ENCODE measurements at places on chromosomes 2 and 18.
A peak's percentile ranks its signal among the peaks of the same experiment; 100 is the strongest.

DNA sequence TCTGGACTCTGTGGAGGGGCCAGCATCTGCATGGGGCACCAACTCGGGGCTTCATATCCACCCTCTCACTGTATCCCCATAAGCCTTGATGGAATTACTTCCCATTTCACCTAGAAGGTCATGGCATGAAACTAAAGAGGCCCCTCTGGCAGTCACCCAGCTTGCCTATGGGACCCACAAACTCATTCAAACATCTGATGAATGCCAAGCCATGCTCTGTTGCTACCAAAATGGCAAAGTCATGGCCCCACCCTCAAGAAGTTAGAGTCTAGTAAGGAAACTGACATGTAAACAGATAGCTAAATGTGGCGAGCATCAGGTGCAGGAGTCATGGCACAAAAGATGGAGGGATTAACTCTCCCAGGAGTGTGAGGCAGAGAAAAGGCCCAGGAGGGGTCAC, 14.5 kb downstream of the CYB5A start:
- no peak for DNase-seq

DNA sequence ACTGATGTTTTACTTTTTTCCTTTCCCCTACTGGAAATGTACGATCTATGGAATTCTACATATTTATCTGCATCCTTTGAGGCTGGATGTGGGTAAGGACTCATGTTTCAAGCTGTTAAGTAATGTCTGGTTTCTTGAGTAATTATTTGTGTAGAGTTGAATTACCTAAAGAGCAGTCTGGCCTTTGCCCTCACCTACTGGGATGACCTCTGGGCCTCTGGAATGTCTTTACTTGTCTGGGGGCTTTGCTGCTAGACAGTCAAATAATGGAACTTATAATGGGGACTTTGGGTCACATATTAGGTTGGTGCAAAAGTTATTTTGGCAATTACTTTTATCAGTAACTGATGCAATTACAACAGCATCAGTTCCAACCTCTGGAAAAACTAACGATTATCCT, 244.7 kb downstream of the CCDC178 start:
- DNase-seq: no peak

DNA sequence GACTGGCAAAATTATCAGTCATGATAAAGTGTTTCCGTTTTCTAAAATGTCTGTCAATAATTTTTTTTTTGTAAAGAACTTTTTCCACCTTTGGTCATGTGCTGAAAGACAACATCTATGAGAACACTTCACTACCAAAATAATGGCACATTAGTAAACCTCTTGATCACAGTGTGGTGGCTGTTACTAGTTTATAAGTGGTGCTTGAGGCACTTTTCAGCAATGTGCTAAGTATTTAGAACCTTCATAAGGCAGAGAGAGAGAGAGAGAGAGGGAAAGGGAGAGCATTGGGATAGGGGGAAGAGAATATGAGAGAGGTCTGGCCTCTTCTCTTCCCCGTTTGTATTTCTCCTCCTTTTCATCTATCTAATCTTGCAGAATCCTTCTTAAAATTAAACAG, 1.1 kb upstream of the NYAP2 start:
- no peak for DNase-seq

- no peak for DNase-seq
These were observed 94.2 kb upstream of the SLC39A10 start for GRCh38 chr2:195562570-195563566.

- no peak for DNase-seq
These were observed 14.7 kb upstream of the ERCC3 start for GRCh38 chr2:127308586-127309138.

GRCh38 chr2:159034713-159035112, 66.3 kb downstream of the TANC1 start:
- DNase-seq: no peak

DNA sequence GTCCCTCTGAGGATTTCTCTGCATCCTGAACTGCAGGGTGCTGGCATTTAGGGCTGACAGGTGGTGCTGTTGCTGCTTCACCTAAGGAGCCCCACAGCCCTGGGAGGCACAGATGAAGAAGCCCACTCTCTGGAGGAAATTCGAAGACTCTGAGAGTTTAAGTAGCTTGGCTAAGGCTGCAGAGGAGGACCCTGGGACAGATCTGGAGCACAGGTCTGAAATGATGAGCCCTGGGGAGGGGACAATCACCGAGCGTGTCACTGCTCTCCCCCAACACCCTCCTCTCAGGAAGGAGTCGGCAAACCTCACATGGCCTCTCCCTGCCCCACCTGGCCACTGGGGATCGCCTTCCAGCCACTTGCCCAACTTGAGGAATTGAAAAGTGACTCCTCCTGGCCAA, 18.6 kb downstream of the CYP27C1 start:
- DNase-seq: no peak

DNA sequence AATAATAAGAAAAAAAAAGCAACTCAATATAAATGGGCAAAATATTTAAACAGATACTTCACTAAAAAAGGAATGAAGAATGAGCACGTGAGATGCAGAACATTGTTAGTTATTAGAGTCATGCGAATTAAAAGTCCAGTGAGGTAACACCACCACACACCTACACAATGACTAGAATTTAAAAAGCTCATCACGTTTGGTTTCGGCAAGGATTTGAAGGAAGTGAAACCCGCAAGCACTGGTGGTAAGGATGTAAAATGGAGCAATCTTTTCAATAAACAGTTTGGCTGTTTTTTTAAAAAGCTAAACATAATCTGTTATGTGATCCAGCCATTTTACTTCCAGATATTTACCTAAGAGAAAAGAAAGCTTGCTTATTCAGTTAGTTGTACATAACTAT, 1181.6 kb upstream of the CELF4 start:
- DNase-seq: no peak

DNA sequence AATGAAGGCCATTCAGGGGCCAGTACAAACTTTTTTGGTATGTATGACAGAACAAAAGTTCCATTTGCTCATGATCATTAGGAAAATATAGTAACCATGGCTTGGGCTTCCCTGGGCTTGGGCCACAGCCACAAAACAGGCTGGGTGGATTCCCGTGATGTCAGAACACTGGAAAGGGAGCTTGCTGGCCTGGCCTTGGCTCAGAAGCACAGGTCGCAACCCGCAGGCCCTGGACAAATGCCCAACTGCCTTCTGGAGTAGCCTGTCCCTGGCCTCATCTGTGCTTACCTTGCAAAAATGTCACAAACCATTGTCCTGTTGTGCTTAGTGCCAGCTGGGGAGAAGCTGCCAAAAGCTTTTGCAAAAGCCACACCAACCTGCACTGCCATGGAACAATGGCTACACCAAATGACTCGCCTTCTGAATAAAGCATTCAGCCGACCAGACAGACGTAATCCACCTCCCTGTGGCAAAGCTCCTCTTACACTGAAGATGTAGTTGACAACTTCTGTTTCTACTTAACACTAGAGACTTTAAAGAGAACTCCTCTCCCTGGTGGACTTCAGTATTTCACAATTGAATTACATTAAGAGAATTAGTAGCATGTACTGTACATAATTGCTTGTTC, 125.5 kb downstream of the ANKRD44 start:
- no peak for DNase-seq

- no peak for DNase-seq
These were observed 177.2 kb downstream of the NEDD4L start for GRCh38 chr18:58221060-58221725.

DNA sequence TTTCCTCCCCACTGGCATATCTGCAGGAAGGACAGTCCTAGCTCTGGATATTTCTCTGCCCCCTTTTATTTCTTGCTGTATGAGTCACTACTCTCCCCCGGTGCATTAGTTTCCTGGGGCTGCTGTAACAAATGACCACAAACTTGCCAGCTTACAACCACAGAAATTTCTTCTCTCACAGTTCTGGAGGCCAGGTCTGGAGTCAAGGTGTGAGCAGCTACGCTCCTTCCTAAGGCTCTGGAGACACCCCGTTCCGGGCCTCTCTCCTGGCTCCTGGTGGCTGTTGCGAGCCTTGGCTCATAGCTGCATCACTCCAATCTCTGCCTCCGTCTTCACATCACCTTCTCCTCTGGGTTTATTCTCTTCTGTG, 34.1 kb downstream of the PTPRM start:
- DNase-seq: no peak

DNA sequence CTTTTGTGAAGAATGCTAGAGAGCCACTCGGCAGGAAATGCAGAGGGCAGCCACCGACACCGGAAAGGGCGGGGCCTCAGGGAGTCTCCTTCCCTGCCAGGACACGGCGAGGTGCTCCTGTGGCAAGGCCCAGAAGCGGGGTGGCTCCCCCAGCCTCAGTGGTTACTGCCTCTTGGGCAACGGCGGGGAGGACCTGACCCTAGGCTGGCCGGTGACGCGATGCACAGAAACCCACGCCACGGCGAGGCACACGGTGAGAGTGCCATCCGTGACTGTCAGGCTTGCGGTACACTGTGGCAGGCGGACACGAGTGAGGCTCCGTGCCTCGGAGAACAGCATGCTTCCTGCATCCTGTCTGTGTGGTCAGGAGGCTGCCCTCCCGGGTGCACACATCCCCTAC, 47.8 kb downstream of the ZAP70 start:
- DNase-seq: no peak

DNA sequence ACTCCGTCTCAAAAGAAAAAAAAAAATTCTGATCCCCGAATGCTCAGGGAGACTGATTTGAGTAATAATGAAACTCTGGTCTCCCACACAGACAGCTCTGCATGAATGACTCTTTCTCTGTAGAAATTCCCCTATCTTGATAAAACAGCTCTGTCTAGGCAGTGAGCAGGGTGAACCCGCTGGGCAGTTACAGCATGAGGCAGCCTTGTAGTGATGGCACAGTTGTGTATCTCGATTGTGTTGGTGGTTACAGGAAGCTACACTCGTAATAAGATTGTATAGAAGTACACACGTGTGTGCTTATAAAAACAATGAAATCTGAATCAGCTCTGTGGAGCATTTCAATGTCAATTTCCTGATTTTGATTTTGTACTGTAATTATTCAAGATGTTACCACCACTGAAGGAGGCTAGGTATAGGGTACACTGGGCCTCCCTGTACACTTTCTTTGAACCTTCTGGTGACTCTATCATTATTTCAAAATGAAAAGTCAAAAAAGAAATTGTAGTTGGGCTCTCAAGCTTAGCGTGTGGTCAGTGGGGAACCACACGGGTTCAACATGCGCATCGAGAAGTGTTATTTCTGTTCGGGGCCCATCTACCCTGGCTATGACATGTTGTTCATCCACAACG, 34.9 kb upstream of the ATP8B1 start:
- DNase-seq: peak; percentile 52

DNA sequence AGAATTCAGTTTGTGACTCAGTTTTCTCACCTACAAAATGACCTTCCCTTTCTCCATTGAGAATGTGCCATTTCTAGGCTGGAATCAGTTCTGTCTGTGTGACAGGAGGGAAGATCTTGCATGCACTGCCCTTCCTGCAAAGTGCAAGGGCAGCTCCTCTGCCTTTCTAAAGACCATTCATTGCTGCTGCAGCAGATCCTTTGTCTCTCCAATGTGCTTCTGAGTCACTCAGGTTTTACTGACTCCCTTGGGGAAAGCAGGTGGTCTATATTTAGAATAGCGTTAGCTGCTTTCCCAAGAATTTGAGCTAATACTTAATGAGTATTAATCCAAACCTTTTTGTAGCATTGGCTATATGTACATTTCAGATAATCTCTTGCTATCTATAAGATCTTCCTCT, 62.5 kb downstream of the DAW1 start:
- no peak for DNase-seq

GRCh38 chr2:7269106-7269643, 352.0 kb downstream of the RNF144A start:
- no peak for DNase-seq

DNA sequence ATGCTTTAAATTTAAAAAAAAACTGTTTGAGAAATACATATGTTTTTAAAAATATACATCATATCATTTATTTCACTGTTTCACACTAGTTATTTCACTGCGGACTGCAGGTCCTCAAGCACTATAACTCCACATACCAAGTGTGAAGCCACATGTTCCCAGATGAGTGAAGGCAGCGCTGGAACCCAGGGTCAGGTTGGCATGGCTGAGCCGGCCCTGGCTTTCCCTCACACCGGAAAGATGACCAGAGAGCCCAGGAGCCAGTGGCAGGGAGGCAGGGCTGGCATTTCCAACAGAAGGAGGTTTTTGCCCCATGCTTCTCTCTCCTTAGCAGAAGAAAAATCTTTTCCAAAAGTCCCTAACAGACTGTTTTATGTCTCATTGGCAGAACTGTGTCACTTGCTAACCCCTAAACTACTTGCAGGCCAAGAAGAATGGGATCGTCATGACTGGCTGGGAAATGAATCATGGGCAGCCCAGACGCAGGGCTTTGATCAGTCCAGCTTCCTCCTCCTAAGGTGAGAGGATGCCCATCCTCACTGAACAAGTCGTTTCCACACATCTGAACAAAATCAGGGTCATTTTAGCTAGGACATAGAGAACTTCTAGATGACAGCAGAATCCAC, 287.6 kb upstream of the HNRNPA3 start:
- DNase-seq: no peak

- no peak for DNase-seq
These were observed 129.5 kb upstream of the PELI1 start for GRCh38 chr2:64273524-64274398.

DNA sequence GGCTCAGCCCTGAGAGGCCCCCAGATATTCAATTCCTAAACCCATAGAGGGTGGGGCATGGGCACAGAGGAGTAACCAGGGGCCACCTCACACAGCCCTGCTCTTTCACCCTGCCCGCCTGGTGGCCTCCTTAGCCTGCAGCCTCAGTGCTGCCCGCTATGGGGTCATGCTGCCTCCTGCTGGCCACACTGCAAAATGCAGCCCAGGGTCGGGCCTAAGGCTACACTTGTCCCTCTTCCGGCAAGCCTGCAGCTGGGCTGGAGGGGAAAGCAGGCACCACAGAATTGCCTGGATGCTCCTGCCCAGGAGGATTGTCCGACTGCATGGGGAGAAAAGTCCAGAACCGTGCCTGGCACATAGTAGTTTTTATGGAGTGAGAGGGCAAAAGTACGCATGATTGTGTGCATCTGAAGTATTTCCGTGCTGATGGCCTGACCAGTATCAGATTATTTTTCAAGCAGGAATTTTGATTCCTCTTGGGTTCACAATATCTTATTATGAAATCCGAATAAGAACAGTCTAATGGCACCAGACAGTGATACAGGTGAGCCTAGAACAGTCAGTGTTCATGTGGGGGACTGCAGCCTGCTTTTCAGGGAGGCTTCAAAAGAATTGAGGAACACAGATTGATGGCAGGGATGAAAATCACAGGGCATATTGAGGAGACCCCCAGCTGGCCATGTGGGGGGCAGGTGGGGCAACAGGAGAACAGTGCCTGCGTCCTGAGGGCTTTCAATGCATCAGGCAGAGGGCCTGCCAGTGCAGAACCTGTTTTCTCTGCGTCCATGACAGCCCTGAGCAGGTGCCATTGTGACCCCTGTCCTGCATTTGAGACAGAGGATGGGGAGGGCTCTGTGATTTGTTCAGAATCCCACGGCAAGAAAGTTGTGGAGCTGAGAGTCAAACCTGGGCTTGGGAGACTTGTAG, 51.2 kb upstream of the ALPP start:
- peak; percentile 64 for DNase-seq

GRCh38 chr18:63848159-63848558, 39.3 kb upstream of the SERPINB2 start:
- DNase-seq: no peak
